ENCODE measurements at places on chromosomes 1 and 21. TPM values are rescaled to one million over a fixed set of nuclear protein-coding genes. Genes with fewer than 3 reads are reported as not detected.

TACSTD2 gene
- 1.1 TPM for total RNA-seq

XCL2 gene
- total RNA-seq = not detected

CD84 gene
- total RNA-seq = not detected

RPS27 gene
- total RNA-seq = 929 TPM

SPRR2B gene
- total RNA-seq = not detected

BTBD8 gene
- total RNA-seq = 1.6 TPM

KRTAP22-2 gene
- total RNA-seq = not detected

GRCh38 chr1:246537887-246538286, 28.2 kb downstream of the TFB2M start:
- H3K27me3 ChIP-seq = 0 out of 2 replicates have a peak, but pooled peaks cover 4% of the 10 kb centered on the region
- no peak overlapping the region for H3K4me3 ChIP-seq
- peaks cover 13% of the 10 kb centered on the region for H3K36me3 ChIP-seq
- no peak overlapping the region for H3K27ac ChIP-seq
- DNase-seq = no peak

DNA sequence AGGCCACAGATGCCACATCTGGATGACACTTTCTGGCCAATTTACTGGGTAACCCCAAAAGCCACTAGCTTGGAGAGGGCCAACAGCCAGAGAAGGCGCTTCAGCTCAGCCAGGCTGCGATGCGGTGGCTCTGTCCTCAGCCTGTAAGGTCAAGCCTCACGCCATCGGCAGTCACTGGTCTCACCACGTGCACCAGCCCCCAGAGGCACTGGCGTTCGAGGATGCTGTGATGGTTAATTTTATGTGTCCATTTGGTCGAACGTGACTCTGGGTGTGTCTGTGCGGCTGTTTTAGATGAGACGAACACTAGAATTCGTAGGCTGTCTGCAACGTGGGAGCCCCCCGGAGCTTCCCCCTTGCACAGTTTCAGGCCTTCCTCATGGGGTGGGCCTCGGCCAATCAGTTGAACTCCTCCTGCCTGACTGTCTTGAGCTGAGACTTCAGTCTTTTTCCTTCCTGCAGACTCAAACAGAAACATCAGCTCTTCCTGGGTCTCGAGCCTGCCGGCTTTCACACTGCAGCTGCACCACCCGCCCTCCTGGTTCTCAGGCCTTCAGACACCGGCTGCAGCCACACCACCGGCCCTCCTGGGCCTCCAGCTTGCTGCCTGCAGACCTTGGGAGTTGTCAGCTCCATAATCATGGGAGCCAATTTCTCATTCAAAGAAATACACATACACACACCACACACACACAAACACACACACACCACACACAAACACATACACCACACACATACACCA, 41.6 kb upstream of the SLC45A1 start:
- no peak overlapping the region for H3K4me3 ChIP-seq
- DNase-seq = no peak
- no peak overlapping the region for H3K27ac ChIP-seq
- H3K4me1 ChIP-seq = no peaks in the 10 kb centered on the region
- H3K27me3 ChIP-seq = peaks cover 8% of the 10 kb centered on the region

GRCh38 chr1:160078512-160079195, 2.7 kb upstream of the KCNJ9 start:
- H3K27ac ChIP-seq = no peak overlapping the region
- DNase-seq = peak; percentile 10
- H3K4me3 ChIP-seq = no peak overlapping the region
- H3K36me3 ChIP-seq = no peaks in the 10 kb centered on the region

- no peaks in the 10 kb centered on the region for H3K27me3 ChIP-seq
- H3K36me3 ChIP-seq = no peaks in the 10 kb centered on the region
- no peaks in the 10 kb centered on the region for H3K4me1 ChIP-seq
These were observed 245.0 kb upstream of the OLFM3 start for GRCh38 chr1:102241431-102242338.
